HFFc6 (cell line): ENCODE measurements at places on chromosomes 7 and 10. TPM values are rescaled to one million over a fixed set of nuclear protein-coding genes. Genes with fewer than 3 reads are reported as not detected.

GRCh38 chr10:15370856-15371701 is at the start of gene FAM171A1:
TSS of gene FAM171A1 (minus strand) at chr10:15371289. CDS start at chr10:15371052, 237 bp downstream.
- peaks cover 21% of the 10 kb centered on the region for H3K4me1 ChIP-seq
- peak; percentile 21 for DNase-seq
- H3K36me3 ChIP-seq = no peaks in the 10 kb centered on the region
- H3K27me3 ChIP-seq = peaks cover 1% of the 10 kb centered on the region; the same call in 1 of the 2 replicates

GRCh38 chr7:131164025-131164925 is 163.4 kb upstream of the MKLN1 start:
- peak overlapping the region; percentile 94 for H3K27ac ChIP-seq
- peak overlapping the region; percentile 73 for H3K4me3 ChIP-seq
- H3K36me3 ChIP-seq = peaks cover 17% of the 10 kb centered on the region
- peaks cover 2% of the 10 kb centered on the region for H3K27me3 ChIP-seq

- peaks cover 2% of the 10 kb centered on the region; the same call in 1 of the 2 replicates for H3K27me3 ChIP-seq
- H3K4me1 ChIP-seq = peaks cover 23% of the 10 kb centered on the region
- no peak overlapping the region for H3K27ac ChIP-seq
- H3K4me3 ChIP-seq = no peak overlapping the region
- no peak for DNase-seq
- H3K36me3 ChIP-seq = peaks cover 24% of the 10 kb centered on the region
Measured at GRCh38 chr10:29407280-29407858, 118.5 kb downstream of the LYZL1 start.

GRCh38 chr7:144508702-144509101 is 105.2 kb upstream of the NOBOX start:
- no peak overlapping the region for H3K4me3 ChIP-seq
- no peaks in the 10 kb centered on the region for H3K27me3 ChIP-seq
- no peaks in the 10 kb centered on the region for H3K36me3 ChIP-seq
- H3K4me1 ChIP-seq = no peaks in the 10 kb centered on the region

GRCh38 chr10:23291551-23292334 is 52.9 kb downstream of the C10orf67 start:
- no peak overlapping the region for H3K27ac ChIP-seq
- H3K4me3 ChIP-seq = no peak overlapping the region
- no peaks in the 10 kb centered on the region for H3K36me3 ChIP-seq
- H3K27me3 ChIP-seq = peaks cover 15% of the 10 kb centered on the region

DNA sequence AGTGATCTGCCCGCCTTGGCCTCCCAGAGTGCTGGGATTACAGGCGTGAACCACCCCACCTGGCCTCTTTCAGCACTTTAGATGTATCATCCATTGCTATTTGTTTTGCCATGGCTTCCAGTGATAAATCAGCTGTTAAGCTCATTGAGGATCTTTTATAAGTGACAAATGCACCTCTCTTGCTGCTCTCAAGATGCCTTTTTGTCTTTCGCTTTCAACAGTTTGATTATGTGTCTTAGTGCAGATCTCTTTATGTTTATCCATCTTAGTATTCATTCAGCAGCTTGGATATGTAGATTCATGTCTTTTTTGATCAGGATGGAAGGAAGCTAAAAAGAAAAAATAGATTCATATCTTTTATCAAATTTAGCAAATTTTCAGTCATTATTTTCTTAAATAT is 105.6 kb downstream of the MAPK8 start:
- H3K4me1 ChIP-seq = peaks cover 47% of the 10 kb centered on the region
- H3K36me3 ChIP-seq = peaks cover 33% of the 10 kb centered on the region
- no peak overlapping the region for H3K4me3 ChIP-seq
- no peak for DNase-seq

DNA sequence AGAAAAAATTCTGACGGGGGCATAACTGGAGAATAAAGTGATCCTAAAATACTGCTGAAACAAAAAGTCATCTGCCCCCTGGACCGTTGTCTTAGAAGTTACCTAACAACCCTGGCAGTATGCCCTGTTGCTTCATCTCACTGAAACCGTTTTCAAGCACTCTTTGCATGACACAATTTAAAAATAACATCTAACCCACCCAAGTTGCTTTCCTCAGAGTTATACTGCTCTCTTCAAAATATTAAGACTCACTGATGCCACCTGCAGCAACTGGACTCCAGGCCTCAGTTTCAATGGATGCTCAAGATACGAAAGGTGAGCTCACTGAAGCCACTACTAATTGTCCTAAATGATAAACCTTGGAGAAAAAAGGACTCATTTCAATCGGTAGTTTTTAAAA is 57.4 kb downstream of the CDK6 start:
- H3K36me3 ChIP-seq = peaks cover 60% of the 10 kb centered on the region
- no peaks in the 10 kb centered on the region; the same call in none of the 2 replicates for H3K27me3 ChIP-seq
- DNase-seq = no peak
- peaks cover 51% of the 10 kb centered on the region for H3K4me1 ChIP-seq
- H3K4me3 ChIP-seq = no peak overlapping the region

Gene UNC5B
- total RNA-seq = 5.4 to 11.6 TPM (median 6.9 TPM) in 3 replicates

Gene PON1
- not detected in 3 replicates for total RNA-seq

Gene AS3MT
- 2.4 to 2.7 TPM (median 2.7 TPM) in 3 replicates for total RNA-seq

Gene METTL27
- total RNA-seq = 3.9 to 6.5 TPM (median 4.2 TPM) in 3 replicates

Gene GIMAP5
- total RNA-seq = not detected in 2 replicates

Gene TRAPPC14
- 19.1 to 23.3 TPM (median 21.6 TPM) in 3 replicates for total RNA-seq

Gene CPA5
- total RNA-seq = not detected in 3 replicates
